H9 (cell line): ENCODE measurements at places on chromosomes 6 and 20. TPM values are rescaled to one million over a fixed set of nuclear protein-coding genes. Genes with fewer than 3 reads are reported as not detected.

The PRDM13 gene
- total RNA-seq, result 0.15 TPM in 1 of 2 replicates, not detected in the other

DNA sequence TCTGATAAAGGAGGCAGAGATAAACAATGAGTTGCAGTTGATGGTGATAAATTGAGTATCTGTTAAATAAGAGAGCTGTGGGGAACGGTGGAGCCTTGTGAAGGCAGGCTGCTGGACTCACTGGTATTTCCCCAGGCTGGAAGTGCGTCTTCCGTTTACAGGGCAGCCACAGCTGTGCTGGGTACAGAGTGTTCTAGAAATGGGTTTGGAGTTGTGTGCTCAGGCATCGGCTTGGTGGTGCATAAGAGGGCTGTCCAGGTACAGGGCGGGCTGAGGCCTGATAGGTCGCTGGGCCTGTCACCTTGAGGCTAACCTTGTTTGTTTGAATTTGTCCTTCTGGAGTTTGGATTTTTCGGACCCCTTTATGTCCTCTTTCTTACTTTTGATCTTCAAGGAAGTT is 39.3 kb downstream of the ARID1B start:
- no peak for DNase-seq

The C20orf141 gene
- total RNA-seq, result not detected in 2 replicates

- peak; percentile 86 for DNase-seq
Observed at GRCh38 chr6:36244641-36245280, 25.1 kb upstream of the PNPLA1 start.

GRCh38 chr6:157649311-157650260 is 173.5 kb upstream of the SNX9 start:
- DNase-seq, result no peak

- DNase-seq, result no peak
Observed at GRCh38 chr6:66900133-66901083, 1193.4 kb upstream of the EYS start.

The PDE10A gene
- total RNA-seq, result 0.31 and 0.44 TPM in 2 replicates

DNA sequence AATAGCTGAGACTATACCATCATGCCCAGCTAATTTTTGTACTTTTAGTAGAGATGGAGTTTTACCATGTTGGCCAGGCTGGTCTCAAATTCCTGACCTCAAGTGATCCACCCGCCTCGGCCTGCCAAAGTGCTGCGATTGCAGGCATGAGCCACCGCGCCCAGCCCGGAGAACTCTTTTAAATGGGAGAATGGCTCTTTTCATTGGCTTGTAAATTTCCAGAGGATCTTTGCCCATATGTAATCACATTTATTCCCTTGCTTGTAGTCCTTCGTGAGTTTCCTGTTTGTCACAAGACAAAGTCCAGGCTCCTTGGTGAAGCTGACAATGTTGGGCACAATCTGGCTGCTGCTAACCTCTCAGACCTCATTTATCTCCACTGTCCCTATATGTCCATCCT is 135.1 kb downstream of the CEP57L1 start:
- no peak for DNase-seq

- DNase-seq, result no peak
Observed at GRCh38 chr20:51994751-51995417, 192.6 kb upstream of the SALL4 start.

- no peak for DNase-seq
Observed at GRCh38 chr6:52840763-52841585, at the start of gene GSTA5. Gene GSTA5, minus strand, starts transcription at chr6:52840813.
